ENCODE measurements at places on chromosomes 7 and 10.

DNA sequence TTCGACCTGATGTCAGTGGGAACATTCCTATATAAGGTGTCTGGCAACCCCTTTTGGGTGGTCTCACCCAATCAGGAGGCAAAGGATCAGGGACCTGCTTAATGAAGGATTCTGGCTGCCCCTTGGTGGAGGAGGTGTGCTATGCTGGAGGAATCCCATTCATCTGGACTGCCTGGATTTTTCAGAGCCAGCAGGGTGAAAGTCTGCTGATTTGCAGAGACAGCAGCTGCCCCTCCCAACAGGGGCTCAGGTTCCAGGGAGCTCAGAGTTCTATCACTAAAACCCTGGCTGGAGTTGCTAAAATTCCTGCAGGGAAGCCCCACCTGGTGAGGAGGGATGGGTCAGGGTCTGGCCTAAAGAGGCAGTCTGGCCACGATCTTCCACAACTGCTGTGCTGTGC, 398.5 kb upstream of the CNTNAP2 start:
- no peak for DNase-seq

DNA sequence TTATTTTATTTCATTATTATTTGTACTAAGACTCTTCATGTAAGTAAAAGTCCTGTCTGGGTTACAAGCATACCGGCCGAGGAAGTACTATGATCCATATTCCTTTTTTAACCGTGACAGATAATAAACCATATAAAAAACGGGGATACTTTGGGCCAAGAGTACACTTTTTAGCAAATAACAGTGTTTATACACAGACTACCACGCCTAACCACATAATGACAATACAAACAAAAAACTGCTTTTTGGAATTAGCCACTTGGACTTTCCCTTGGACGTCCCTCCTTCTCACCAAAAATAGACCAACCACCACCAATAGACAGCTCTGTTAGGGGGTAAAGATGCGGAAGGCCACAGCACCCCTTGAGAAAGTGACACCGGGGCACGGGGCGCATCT, 800 bp downstream of the MINDY3 start:
- no peak for DNase-seq

- DNase-seq: no peak
Observed at GRCh38 chr7:138137423-138138171, 61.3 kb downstream of the AKR1D1 start.

DNA sequence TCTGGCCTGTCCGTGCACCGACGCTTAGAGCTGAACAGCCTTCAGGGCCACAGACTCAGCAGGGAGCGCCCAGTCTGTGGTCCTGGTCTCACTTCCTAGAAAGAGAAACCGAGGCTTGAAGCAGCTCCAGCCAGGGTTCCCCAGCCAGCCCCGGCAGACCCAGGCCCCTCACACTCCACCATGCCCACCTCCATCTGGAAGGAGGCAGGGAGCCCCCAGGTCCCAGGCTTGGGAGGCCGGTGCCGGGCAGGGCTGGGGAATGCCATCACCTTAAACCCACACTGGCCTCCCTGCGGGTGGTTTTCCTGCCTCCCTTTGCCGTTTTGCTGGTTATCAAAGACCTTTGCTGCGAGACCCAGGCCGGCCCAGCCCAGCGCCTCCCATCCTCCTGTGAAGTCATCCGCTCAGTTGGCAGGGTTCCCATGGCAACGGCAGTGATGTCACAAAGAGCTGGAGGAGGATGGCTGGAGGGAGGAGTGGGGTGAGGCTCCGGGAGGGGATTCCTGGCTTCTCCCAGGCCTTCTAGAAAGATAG, 24.0 kb downstream of the ELFN1 start:
- peak; percentile 34 for DNase-seq

DNA sequence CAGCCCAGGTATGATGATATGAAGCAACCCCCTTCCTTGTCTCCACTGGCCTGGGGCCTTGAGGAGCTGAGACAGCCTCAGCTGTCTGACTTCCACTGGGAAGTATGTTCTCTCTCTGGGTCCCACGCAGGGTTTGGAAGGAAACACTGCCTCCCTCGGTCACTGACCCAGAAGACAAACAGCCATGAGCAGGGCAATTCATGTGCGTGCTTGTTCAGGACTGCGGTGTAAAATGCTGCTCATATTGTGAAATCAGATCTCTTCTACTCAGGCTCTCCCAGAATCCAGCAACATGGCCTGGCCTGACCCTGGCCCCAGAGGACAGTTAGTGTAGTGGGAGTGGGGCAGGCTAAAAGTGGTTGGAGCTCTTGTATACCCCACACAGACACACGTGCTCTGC, 2.8 kb downstream of the CLCN1 start:
- DNase-seq: no peak

Data from D341Med (cell line).